WTC11 (cell line): ENCODE measurements at places on chromosomes 16 and 17. TPM values are rescaled to one million over a fixed set of nuclear protein-coding genes. Genes with fewer than 3 reads are reported as not detected.

DNA sequence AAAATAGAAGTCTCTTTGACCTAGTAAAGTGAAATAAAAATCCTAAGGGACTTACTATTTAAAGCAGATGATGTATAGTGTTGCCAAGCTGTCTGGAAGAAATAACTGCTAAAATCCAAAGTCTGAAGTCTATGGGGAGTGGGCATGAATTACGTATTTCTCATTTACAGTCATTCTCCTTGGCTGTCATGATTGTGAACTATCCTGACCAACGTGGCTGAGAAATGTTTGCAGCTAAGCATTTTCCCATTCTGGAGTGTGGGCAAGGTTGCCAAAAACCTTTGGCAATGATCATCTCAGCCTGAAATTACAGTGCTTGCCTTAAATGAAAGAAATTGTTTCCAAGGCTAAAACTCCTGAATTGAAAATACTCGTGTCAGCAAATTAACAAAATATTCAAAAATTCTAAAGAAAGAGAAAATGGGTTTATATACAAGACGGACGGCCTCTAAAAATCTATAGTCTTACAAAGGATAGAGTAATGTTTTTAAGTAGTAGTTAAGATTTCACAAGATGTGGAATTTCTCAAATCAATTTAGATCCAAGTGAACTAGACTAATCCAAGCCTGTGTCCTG, 77.0 kb downstream of the CACNG1 start:
- no peak for DNase-seq

- no peak for DNase-seq
These were observed 1.4 kb downstream of the MMD start for GRCh38 chr17:55420067-55420775.

DNA sequence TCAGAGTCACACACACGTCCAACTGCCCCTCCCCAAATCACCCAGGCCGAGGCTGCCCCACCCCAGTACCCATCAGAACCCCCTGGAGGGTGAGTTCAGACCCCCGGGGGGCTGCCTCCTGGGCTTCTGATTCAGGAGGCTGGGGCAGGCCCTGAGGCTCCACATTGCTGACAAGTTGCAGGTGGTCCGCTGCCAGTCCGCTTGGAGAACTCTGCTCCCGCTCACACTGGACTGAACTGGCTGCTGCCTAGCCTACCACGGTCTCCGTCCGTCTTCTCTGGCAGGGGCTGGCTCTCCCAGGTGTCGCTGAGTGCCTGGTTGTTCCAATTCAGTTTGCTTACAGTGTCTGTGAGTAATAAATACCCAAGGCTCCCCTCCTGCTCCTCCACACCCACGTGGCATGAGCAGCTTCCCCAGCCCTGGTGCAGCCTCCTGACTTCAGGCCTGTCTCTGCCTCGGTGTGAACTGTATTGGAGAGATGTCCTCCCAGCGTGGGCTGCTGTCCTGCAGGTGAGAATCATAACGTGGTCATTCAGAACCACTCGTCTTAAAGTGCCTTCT, 163.4 kb downstream of the LAT start:
- no peak for DNase-seq

DNA sequence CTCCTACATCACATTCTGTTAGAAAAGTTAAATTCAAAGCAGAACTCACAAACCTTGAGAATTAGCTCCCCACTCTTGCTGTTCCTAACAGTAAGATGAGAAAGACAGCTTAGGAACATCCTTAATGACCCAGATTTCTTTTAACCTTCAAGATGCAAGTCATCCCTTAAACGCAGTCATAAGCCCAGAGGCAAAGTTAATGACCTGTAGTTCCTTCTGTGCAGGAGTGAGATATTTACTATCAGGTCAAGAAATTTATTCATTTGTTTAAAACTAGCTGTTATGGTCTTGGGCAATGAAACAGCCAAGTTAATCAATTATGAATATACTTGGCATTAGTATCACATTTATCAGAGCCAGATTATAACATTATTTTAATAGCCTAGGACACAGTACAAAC, 37.1 kb downstream of the NXPH3 start:
- no peak for DNase-seq

DNA sequence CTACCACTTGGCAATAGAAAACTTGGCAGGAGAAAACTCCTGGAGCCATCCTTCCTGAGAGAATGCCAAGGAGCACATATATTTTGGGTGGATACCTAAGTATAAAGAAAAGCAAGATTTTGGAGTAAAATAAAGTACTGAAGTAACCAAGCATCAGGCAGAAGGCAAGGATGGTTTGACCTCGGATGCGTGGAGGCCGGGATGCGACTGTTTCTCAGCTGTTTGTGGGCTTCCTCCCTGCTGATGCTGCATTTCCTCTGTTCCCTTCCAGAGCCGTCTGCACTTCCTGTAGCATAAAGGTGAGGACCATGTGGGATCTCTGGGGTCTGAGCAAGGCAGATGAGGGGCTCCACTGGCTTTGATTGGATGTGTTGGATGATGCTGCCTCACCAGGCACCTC, 5.5 kb upstream of the TCF25 start:
- DNase-seq = no peak

DNA sequence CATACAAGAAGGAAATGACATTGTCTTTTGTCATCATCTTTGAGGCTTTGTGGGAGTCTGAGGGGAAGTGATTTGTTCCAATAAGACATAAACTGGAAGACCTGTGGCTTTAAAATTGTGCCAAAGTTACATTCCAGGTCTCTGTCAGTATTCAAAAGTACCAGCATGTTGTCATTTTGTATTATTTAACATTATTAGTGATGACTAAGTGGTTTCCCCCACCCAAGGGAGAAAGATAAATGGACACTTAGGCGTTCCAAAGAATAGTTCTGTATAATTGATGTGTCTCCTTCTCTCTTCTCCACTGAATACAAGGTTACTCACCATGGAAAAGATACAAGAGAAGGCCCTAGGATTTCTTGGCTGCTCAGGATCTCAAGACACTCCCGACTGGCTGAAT, 3.8 kb downstream of the CFAP97D1 start:
- DNase-seq = no peak

DNA sequence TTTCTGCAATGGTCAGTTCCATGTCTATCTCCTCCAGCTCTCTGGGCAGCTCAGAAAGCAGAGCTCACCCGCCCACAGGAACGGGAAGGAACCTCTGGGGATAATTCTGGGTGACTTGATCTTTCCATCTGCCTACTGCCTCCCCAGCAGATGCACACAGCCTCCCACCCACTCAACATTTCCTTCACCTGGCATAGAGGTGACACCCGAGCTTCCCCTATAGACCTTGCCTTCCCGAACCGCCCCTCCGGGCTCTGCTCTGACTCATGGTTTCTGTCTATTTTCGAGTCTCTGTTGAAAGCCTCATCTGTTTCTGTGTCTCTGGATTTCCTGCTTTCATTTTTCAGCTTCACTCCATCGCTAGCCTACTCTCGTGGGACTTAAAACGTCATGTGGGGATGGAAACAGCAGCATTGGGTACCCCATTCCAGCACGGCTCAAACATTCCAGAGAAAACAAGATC, 11.4 kb downstream of the GGA3 start:
- no peak for DNase-seq

DNA sequence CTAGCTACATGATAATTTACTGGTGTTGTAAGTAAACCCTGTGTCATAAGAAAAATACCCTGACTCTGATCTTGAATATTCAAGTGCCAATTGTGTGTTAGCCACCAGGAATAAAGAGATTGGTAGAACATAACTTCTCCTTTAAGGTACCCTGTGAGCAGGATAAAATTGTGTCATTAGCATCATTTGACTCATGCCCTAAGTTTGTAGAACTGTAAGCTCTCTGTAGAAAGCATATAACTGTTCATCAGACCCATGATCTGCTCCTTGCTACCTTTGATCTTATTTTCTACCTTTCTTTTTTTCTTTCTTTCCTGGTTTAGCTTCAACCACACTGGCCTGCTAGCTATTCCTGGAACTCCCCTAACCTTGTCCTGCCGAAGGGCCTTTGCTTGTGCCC, 35.8 kb downstream of the PTRH2 start:
- DNase-seq = no peak

KRTAP3-2 gene
- total RNA-seq = not detected in 3 replicates

- peak; percentile 6 for DNase-seq
These were observed 179.3 kb downstream of the SEC14L1 start for GRCh38 chr17:77320044-77320440.

- peak; percentile 80 for DNase-seq
These were observed 18.6 kb downstream of the FLOT2 start for GRCh38 chr17:28878981-28879380.

LITAFD gene
- not detected in 3 replicates for total RNA-seq

DNA sequence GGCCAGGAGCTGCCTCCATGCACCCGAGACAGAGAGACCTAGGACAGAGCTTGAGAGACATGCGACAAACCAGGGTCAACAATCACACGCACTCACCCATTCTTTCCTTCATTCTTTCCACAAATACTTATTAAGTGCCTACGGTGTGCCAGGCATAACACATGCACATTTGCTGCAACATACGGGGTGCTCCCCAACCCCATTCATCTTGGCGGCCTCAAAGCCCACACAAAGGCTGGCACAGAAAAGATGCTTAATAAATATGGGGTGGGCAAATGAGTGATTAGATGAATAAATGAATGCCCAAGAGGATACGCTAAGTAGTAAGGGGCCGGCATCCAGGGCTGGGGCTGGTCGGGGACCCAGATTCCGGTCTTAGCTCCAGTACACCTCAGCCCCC, 117.9 kb downstream of the ZNF423 start:
- DNase-seq = no peak

DNA sequence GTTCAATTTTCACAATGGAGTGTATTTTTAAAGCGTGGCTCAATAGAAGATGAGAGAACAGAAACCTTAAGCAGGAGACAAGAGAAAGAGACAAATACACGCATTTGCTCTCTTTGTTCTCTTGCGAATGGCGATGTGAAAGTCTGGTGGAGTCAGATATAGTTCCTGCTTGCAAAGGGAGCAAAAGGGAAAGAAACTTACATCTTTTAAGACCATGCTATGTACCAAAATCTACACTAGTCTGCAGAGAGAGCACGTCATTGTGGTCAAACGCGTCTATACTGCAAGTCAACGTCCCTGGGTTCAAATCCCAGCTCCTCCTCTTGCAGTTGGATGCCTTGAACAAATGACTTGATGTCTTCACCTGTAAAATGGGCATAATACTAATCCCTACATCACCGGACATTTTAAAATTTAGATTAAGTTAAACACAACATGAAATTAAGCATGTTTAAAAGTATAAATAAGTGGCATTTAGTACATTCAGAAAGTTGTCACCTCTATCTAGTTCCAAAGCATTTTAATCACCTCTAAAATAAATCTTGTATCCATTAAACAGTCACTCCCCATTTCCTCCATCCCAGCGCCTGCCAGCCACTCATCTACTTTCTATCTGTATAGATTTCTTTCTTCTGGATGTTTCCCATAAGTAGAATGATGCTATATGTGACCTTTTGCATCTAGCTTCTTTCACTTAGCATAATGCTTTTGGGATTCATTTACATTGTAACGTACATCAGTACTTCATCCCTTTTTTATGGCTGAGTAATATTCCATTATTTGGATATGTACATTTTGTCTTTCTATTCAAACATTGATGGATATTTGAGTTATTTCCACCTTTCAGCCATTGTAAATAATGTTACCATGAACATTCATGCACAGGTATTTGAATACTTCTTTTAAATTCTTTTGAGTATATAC, 406.9 kb downstream of the TMEM114 start:
- DNase-seq = no peak

WNT9B gene
- 0.41 to 0.87 TPM (median 0.44 TPM) in 3 replicates for total RNA-seq

CYBA gene
- total RNA-seq = 169 to 219 TPM (median 207 TPM) in 3 replicates

DNA sequence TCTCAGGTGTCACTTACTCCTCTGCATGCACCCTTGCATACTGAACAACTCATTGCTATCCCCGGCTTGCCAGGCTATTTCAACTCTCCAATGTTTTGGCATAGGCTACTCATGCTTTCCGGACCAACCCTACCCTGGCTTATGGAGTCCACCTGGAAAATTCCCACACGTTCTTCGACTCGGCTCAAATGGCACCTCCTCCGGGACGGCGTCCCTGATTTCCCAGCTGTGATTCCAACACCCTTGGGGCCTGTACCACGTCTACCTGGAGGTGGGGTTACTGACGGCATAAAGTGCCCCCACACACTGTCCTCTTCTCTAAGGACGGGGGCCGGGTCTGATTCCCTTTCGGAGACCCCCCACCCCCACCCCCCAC, 498 bp downstream of the SMYD4 start:
- DNase-seq = peak; percentile 23

ZKSCAN2 gene
- 11.5 to 13.0 TPM (median 11.9 TPM) in 3 replicates for total RNA-seq

CETP gene
- not detected in 3 replicates for total RNA-seq

NHLRC4 gene
- total RNA-seq = 0.76 to 0.92 TPM (median 0.87 TPM) in 3 replicates

KAT7 gene
- total RNA-seq = 165 to 199 TPM (median 171 TPM) in 3 replicates

OR2C1 gene
- total RNA-seq = not detected in 3 replicates

GRCh38 chr17:16363749-16364536, 10.7 kb upstream of the CENPV start:
- DNase-seq = peak; percentile 85

DNA sequence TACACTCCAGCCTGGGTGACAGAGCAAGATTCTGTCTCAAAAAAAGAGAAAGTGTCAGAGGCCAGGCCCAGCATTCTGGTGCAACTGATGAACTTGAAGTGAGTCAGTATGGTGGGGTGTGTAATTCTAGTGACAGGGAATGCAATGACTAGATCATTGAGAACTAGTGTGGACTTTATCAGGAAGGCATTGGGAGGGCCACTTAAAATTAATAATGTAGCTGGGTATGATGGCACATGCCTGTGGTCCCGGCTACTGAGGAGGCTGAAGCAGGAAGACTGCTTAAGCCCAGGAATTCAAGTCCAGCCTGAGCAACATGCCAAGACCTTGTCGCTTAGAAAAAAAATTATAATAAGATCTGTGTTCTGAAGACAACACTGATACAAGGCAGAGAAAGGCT, 90.8 kb downstream of the STX8 start:
- DNase-seq = no peak

SLC47A1 gene
- total RNA-seq = 2.5 to 3.3 TPM (median 2.9 TPM) in 3 replicates

DNA sequence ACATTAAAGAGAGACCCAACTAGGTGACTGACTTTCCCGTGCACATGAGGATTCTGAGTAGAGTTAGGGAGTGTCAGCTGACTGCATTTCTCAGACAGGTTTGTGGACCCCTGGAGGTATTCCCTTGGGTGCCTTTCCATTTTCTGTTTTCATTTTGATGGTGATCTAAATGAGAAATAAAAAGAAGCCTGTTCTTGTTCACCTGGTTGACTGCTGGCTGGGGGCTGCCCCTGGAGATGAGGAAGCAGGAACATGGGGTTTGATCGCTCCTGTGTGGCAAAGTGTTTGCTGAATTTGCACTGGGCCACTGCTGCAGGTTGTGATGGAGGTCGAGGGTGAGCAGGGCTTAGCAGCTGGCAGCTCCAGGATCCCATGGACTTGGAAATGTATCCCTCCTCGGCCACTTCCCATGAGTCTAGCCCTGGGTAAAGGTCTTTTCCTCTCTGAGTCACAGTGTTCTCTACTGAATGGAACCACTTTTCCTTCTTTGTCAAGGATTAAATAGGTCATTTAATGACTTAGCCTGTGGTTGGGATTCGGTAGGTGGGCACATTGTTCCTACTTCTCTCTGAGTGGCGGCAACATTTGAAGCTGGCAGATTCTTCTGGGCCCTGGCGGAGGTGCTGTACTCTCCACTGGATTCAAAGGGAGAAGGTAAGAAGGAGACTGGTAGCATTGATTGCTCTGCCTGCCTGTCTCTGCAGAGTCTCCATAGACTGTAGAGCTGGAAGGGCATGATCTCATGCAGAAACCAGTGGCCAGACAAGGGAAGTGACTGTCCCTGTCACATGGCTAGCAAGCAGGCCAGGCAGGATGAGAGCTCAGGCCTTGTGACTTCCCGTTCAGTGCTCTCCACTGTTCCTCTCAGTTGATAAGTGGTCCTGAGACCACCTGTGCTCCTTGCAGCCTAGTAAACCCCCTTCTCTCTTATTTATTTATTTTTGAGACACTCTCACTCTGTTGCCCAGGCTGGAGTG, 17.9 kb downstream of the SNX29 start:
- DNase-seq = no peak
